Large intestine (tissue), 12 donors: ENCODE measurements at places on chromosomes 4 and X.

DNA sequence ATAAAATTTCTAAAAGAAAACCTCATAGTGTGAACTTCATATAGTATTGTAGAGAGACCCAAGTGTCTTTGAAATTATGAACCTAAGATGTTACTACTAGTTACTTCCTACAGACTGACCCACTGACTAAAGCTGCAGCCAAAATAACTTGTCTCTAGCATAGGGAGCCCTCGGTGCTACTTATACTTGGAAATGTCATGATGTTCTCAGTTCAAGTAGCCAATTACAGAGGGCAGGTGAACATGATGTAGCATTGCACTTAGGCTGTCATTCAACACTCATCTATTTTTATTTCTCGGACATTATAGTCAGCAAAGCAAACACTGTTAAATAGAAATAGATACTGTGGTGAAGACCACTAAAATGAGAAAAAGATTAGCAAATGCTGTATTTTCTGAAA is 165.6 kb downstream of the AREG start:
- DNase-seq = no peak

DNA sequence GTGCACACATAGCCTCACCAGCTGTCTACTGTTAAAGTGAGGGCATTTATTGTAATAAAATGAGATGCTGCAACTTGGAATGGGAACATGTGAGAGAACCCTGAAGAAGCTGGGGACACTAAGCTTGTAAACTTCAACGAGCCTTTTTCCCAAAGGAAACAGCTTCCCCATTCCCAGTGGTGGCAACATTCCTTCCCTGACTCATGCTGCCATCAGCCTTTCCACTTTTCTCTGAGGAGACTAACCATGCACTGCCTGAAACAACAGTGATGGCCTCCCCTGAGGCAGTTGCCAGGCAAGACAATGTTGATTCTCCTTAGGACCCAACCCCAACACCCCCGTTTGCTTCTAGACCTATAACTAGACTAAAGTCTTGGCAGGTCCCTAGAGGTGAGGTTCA is 928.3 kb downstream of the GLUD2 start:
- DNase-seq = no peak

- DNase-seq = peak; percentile 74
Observed at GRCh38 chr4:111985426-111985825, 159.8 kb upstream of the FAM241A start.

DNA sequence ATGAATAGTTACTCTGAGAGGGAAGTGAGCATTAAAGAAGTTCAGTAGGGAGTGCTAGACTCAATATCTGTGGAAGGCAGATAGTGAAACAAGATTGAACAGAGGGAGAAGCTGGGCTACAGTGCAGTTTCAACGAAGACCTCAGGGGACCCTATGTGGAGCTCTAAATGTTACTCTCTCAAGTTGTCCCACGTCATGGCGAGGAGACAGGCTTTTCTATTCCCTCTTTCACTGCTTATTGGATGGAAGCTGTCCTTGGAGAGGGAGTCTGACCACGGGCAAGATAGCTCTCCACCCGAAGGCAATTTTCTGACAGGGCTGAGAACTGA is 42.3 kb upstream of the CCSER1 start:
- no peak for DNase-seq

DNA sequence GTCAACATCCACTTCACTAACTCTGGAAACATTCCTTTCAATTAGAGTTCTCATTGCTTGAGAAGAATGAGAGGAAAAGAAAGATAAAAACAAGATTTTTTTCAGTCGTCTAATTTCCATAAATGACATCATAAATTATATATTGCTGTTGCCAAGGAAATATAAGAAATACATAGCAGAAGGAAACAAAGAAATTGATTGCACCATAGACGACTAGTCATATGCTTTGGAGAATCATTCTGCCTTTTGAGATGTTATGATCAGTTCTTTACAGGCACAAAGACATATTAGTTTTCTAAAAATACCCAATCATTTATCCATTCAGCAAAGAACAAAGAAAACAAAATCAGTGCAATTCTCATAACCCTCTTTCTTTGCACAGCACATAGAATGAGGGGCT is 672 bp upstream of the C1QTNF7 start:
- DNase-seq = no peak

GRCh38 chr4:185235843-185236503 is 26.6 kb downstream of the SNX25 start:
- peak; percentile 89 for DNase-seq

DNA sequence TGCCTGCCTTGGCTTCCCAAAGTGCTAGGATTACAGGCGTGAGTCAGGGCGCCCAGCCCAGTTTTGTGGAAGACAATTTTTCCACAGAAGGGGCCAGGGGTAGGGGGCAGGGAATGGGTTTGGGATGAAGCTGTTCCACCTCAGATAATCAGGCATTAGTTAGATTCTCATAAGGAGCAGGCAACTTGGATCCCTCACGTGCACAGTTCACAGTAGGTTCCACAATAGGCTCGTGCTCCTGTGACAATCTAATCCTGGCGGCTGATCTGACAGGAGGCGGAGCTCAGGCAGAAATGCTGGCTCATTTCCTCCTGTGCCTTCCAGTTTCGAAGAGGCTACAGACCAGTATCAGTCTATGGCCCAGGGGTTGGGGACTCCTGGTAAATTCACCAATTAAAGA is 491.6 kb upstream of the AADAT start:
- no peak for DNase-seq

DNA sequence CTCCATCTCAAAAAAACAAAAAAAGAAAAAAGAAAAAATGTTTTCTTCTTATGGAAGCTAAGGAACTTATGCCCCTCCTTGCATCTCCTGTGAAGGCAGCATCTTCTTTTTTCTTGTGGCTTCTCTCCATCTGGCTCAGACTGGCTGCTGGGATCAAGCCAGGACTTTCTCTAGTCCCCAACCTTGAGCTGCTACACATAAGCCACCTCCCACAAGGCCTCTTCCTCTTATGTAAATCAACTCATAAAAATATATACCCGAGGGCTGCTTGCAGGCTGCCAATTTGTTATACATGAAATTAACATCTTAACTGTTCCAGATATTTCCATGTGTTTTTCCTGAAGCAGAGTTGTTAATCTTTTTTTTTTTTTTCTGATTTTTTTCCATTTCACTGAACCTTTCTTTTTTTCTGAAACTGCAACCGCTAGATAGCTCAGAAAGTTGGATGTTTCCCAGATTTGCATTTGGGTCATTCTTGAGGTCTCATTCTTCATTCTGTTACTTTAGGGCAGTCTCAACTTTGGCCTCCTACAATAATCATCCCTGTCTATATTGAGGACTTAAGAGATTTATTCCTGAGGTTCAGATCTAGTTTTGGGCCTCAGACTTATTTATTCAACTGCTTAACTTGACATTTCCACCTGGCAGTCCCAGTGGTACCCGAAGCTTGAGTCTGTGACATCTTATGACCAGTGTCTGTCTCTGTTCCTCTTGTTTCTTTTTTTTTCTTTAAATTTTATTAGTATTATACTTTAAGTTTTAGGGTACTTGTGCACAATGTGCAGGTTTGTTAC is 10.3 kb downstream of the SNX25 start:
- no peak for DNase-seq

DNA sequence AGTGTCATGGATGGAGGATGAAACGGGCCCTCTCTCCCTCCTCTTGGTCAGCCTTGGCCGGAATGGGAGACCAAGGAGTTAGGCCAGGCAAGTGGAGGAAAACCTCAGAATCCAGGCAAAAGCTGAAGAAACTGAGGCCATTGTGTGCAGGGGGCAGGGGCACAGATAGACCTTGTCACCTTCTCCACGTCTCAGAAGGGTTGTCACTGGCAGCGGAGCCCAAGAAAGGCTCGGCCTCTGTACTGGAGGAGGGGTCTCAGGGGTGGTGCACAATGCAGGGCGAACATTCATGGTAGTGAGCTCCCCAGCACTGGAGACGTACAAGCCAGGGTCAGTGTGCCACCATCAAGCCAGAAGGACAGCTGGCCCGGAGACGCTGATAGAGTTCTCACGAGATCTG is 139.5 kb downstream of the CPZ start:
- no peak for DNase-seq

DNA sequence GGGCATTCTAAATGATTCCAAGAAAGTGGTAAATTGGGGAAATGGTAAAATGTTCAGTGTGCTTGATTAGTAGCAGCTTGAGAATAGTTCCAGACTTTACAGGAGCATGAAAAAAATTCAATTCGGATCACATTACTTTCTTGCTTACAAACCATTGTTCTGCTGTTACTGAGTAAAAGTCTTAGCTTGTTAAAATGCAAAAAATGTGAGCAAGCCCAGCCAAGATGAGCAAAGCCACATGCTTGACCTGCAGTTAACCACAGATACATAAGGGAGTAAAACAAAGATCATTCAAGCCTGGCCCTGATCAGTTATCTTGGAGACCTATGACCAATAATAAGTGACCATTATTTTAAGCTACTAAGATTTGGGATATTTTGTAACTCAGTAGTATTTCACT is 562.9 kb upstream of the MAGEB2 start:
- DNase-seq = no peak

DNA sequence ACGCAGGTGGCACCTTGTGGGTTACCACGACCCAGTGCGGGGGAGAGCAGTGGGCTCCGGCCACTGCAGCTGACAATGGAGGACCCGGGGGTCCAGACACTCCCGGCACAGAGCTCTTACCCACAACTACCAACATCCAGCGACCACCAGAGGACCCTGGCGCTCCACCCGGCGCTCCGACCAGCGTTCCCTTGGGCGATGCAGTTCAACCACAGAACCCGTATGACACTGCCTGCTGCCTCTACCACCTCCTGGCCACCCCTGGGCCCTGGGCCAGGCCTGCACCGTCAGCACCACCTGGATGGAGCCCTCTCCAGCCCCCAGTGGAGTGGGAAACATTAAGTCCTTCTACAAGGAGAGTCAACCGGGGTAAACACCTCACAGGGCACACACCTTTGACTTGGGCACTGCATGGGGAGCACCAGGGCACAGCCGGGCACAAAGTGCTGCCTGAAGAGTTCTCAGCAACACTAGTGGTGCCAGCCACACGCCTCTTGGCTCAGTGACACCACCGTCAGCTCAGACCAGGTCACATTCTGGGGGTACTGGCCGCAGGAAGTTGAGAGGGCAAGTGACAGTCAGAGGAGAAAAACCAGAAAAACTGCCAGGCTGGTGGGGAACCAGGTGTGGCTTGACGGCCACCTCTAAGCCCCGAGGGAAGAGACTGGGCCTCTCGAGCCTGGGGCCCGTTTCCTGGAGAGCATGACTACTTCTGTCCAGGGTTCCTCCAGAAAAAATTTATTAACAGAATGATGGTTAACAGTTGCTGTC is 2.6 kb downstream of the CTBP1 start:
- DNase-seq = no peak

GRCh38 chr4:75724867-75725724 is 719 bp downstream of the USO1 start:
- peak; percentile 86 for DNase-seq
